ENCODE measurements at places on chromosomes 12 and 14. TPM values are rescaled to one million over a fixed set of nuclear protein-coding genes. Genes with fewer than 3 reads are reported as not detected.

CLEC6A gene
- not detected for total RNA-seq

TBX3 gene
- total RNA-seq: 66.4 TPM

- H3K27ac ChIP-seq: no peak overlapping the region
- H3K4me1 ChIP-seq: peaks cover 9% of the 10 kb centered on the region
- H3K27me3 ChIP-seq: peaks cover 21% of the 10 kb centered on the region
- peak overlapping the region; percentile 50 for H3K4me3 ChIP-seq
- DNase-seq: no peak
Measured at GRCh38 chr12:49092086-49092815, 2.4 kb downstream of the DHH start.

GRCh38 chr12:94659346-94659930 lies 9.1 kb upstream of the TMCC3 start:
- H3K4me1 ChIP-seq: no peaks in the 10 kb centered on the region
- no peak for DNase-seq
- H3K4me3 ChIP-seq: no peak overlapping the region
- no peak overlapping the region for H3K27ac ChIP-seq

DNA sequence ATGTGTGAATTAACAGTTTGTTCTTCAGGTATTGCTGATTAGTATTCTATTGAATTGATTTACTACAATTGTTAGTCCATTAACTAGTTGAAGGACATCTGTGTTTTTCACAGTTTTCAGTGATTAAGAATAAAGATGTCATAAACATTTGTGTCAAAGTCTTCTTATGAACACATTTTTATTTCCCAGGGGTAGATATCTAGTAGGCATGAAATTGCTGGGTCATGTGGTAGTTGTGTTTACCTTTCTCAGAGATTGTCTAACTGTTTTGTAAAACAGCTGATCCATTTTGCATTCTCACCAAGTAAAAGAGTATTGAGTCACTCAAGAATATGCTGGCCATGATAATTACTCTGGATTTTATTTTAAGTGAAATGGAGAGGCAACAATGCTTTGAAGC lies 1145.3 kb downstream of the FSCB start:
- DNase-seq: no peak
- no peak overlapping the region for H3K4me3 ChIP-seq
- no peaks in the 10 kb centered on the region for H3K4me1 ChIP-seq
- H3K27ac ChIP-seq: no peak overlapping the region

DNA sequence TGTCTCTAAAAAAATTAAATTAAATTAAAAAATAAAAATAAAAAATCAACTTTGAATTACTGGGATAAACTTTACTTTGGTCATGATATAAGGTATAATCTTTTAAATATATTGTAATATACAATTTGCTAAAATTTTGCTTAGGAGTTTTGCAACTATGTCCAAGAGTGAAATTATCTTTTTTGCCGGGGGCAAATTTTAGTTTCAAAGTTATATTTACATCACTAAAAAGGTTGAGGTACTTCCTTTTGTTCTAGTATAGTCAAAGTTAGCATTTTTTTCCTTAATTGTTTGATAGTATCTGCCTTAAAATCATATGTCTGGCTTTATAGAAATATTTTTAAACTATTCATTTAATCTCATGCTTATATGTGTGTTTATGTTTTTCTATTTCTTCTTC lies 17.6 kb upstream of the OR10AD1 start:
- H3K4me3 ChIP-seq: no peak overlapping the region
- no peak for DNase-seq
- no peaks in the 10 kb centered on the region for H3K4me1 ChIP-seq
- no peaks in the 10 kb centered on the region for H3K27me3 ChIP-seq
- H3K36me3 ChIP-seq: no peaks in the 10 kb centered on the region
